ENCODE measurements at places on chromosomes 3 and 15.

- no peak for DNase-seq
Observed at GRCh38 chr15:71754660-71755059, 55.7 kb upstream of the NR2E3 start.

- DNase-seq: no peak
Observed at GRCh38 chr15:98967916-98968315, 39.7 kb downstream of the PGPEP1L start.

- no peak for DNase-seq
Observed at GRCh38 chr3:190620886-190621608, 107.2 kb downstream of the IL1RAP start.

DNA sequence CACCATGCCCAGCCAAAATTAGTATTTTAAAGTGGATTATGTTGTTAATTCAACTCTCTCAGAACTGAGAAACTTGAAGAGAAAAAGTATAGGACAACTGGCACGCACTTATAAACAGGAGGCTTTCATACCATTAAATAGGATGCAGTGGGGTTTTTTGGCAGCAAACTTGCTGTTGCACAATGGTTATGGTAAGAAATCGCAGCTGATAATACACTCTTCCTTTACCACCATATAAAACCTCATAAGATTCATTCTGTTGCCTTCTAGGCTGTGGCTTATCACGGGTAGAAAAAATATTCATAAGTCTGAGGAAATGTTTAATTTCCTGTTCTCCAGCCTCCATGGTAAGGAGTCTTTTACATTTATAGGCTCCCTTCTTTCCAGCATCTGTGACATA is 95.3 kb downstream of the TMCO5A start:
- no peak for DNase-seq

All from iPS-NIHi11 (cell line).